Common myeloid progenitor, CD34-positive (primary cell): ENCODE measurements at places on chromosomes 1 and 21.
A peak's percentile ranks its signal among the peaks of the same experiment; 100 is the strongest.

GRCh38 chr1:185646202-185646683, 87.9 kb upstream of the HMCN1 start:
- peak; percentile 26 for DNase-seq

DNA sequence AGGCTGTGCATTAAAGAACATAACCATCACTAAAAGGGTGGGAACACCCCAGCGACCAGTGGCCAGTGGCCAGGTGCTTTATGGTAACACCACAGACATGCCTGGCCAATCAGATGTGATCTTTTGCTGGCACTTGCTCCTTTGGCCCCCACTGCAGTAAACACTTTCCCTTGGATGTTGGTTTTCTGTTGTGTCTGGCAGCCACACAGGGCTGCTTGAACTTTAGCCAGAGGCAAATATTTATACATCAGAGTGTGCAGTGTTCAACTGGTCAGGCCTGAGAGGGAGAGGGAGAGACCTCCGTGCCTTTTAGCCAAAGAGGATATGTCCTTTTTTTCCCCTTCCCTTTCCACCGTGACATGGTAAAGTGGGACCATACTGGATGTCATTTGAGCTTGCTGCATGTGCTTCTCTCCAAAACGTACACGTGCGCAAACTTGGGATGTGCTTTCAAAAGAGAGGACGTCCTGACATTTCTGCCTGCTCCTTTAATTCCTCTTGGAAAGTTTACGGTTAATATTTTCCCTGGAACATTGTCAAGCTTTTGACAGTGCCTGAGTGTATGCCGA, 101.2 kb downstream of the NFIA start:
- no peak for DNase-seq

- DNase-seq = no peak
These were observed 212.0 kb upstream of the FAM78B start for GRCh38 chr1:166378805-166379204.

GRCh38 chr1:90411185-90411584, 305.9 kb downstream of the BARHL2 start:
- DNase-seq = no peak

- DNase-seq = peak; percentile 8
These were observed 11.4 kb downstream of the PLEKHO1 start for GRCh38 chr1:150160964-150161621.

- no peak for DNase-seq
These were observed 368.1 kb downstream of the DUSP10 start for GRCh38 chr1:221373795-221374194.

- no peak for DNase-seq
These were observed 104.8 kb downstream of the HLX start for GRCh38 chr1:220983877-220984635.

GRCh38 chr1:106980121-106980520, 76.4 kb upstream of the PRMT6 start:
- no peak for DNase-seq

DNA sequence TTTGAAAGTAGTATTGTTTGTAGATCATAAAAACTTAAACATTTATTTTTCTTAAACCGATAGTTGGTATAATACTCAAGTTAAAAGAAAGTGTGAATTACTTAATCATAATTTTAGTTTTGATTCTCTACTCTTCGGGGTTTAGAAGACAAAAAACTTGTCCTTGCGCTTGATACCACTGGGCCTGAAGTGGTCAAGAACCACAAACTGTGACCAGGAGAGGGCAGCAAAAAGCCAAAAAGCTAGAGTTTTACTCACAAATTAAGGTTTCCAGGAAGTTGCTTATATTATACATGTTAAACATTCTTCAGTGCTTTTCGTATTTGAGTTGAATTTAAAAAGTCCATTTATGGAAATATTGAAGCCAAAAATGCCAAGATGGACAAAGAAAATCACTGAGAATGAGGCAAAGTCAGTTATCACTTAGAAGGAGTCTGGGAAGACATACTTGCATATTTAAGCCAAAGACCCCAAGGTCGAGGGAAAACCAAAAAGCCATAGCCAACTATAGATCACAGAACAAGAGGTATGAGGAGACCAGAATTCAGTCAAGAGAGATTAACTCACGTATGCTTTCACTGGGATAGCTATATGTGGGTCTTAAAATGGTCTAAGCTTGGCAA, 34.2 kb downstream of the EFCAB7 start:
- peak; percentile 29 for DNase-seq

DNA sequence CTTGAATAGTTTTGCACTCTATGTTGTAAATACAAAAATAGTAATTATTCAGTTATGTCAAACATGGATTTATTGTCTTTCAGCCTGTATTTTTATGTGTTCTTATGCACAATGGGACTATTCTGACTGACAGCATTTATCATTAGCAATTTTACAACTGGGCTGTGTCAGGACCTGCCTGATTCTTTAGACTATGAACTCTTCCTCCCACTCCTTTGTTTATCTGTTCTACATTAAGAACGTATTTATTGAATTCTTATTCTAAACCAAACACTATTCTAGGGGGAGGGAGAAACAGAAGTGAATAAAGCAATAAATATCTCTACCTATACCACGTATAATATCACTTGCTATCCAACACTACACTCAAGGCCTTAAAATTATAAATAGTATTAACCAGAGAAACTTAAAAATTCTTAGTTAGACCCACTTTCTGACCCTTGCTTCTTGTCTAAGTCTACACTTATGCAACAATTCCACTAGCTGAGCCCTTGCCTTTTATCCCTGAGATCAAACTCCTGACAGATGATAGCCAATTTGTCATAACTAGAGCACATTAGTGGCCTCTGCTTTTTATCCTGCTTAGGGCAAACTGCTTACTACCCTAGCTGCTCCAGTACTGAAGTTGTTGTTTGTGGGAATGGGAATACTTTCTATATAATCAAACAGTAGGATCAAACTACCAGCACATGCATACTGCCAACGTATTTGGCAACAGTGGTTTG, 494.3 kb downstream of the BRINP3 start:
- DNase-seq = no peak

- no peak for DNase-seq
These were observed 13.8 kb downstream of the CYB5RL start for GRCh38 chr1:54186056-54186455.

- no peak for DNase-seq
These were observed 3.4 kb upstream of the CHD5 start for GRCh38 chr1:6183520-6183989.

- peak; percentile 78 for DNase-seq
These were observed 3.9 kb upstream of the C4BPB start for GRCh38 chr1:207084701-207085180.

- peak; percentile 2 for DNase-seq
These were observed 50.8 kb upstream of the BOLA1 start for GRCh38 chr1:149848340-149849110.

GRCh38 chr1:24002695-24003094, 22.6 kb upstream of the SRSF10 start:
- no peak for DNase-seq

GRCh38 chr1:55962472-55962871, 616.9 kb downstream of the PLPP3 start:
- DNase-seq = no peak

DNA sequence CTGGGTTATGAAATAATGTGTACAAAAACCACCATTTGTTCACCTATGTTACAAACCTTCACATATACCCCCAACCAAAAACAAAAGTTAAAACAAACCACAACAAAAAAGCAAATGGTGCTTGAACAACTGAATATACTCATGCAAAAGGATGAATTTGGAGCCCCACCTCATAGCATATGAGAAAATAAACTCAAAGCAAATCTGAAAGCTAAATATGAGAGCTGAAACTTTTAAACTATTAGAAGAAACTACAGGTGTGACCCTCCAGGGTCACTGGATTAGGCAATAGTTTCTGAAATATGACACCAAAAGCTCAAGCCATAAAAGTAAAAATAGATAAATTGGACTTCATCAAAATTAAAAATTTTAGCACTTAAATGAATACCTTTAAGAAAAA, 215.5 kb upstream of the CHRM3 start:
- DNase-seq = no peak

DNA sequence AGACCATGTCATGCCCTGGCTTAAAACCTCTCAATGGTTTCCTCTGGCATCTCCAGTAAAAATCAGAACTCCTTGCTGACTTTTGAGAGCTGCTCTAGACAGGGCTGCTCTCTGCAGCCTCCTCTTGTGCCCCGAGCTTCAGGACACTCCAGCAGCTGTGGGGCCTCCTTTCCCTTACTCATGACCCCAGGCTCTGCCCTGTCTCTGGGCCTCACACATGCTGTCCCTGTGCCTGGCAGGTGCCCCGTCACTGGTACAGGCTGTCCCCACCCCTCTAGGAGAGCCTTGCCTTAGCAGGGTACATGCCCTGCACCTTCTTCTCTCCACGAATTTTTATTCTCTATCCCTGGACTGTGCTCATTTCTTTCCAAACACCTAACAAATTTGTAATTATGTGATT, 43.2 kb downstream of the HIVEP3 start:
- no peak for DNase-seq

GRCh38 chr1:231040019-231040799, at the start of gene FAM89A:
Gene FAM89A (minus strand): TSS chr1:231040254. CDS start chr1:231040211, 43 bp downstream.
- peak; percentile 51 for DNase-seq

GRCh38 chr1:162223488-162223887, 153.2 kb downstream of the SPATA46 start:
- no peak for DNase-seq

DNA sequence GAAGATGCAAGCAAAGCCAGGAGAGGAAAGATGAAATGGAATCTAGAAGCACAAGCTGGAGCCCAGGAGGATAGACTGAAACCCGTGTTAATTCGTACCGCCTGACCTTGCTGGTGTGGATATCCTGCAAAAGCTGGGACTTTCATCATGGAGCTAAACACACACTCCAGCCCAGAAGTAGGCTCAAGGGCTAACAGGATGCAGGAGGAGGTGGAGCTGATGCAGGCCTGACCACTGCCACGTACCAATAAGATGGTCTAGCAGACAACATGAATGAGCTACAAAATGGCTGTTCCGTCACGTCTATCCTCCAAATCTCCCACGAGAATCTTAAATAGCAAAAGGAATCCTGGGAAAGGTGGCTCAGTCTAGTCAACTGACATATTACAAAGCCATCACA, 270.3 kb downstream of the SDCCAG8 start:
- DNase-seq = no peak

GRCh38 chr1:154334079-154335024, 9.0 kb downstream of the ATP8B2 start:
- DNase-seq = no peak

- no peak for DNase-seq
These were observed 46.9 kb downstream of the SKI start for GRCh38 chr1:2274929-2275475.

DNA sequence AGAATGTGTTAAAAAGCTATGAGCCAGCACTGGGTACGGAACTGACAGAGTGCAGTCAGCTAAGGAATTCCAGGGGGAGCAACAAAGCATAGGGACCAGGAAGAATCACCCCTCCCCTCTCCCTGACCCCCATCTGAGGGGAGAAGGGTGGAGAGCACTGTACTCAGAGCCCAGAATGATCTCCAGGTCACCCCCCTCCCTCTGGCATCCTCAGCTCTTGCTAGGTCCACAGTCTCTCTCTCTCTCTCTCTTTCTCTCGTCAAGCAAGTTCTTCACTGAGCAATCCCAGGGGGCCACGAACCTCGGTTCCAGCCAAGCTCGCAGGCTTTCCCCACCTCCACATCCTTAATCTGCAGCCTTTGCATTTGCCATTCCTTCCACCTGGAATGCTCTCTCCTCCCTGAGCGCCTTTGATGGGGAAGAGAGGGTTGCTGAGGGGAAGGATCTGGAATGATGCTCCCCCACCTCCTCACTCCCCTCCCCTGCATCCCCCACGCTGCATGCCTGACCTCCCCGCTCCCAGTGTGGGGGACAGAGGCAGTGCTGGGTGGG, 6.7 kb upstream of the WASF2 start:
- no peak for DNase-seq

GRCh38 chr1:59609245-59609644, 205.5 kb upstream of the HOOK1 start:
- DNase-seq = no peak

DNA sequence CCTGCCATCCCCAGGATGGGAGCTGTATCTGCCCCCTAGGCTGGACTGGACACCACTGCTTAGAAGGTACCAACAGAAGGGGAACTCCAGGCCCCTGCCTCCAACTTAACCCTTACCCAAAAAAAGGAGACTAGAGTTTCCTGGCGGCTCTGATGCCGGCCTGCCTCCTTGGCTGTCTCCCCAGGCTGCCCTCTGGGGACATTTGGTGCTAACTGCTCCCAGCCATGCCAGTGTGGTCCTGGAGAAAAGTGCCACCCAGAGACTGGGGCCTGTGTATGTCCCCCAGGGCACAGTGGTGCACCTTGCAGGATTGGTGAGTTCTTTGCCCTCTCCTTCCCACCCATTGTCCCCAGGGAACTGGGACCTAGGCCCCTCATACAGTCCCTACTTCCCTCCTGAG, 8.1 kb upstream of the LRRC71 start:
- DNase-seq = no peak

GRCh38 chr1:36397378-36398230, at the start of gene LSM10:
Gene LSM10 (minus strand): TSS chr1:36397908. CDS start chr1:36394129, 3,779 bp downstream.
- DNase-seq = peak; percentile 95

- DNase-seq = no peak
These were observed 36.4 kb upstream of the COL11A1 start for GRCh38 chr1:103144681-103145080.

DNA sequence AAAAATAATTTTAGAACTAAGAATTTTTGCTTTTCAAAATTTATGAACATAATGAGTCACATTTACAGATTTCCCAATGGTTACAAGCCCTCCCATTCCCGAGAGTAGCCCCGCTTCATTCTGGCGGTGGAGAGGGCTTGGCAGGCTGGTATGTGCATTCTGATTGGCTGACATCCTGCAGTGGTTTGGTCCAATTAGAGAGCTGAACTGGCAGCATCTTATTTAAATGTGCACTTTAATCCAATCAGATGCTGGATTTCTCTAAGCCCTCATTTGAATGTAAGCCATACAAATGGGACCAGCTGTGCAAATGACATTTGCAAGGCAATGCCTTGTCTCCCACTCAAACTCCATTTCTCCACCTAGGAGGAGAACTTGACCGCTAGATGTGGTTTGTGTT, 18.0 kb upstream of the TRIM17 start:
- DNase-seq = peak; percentile 17

DNA sequence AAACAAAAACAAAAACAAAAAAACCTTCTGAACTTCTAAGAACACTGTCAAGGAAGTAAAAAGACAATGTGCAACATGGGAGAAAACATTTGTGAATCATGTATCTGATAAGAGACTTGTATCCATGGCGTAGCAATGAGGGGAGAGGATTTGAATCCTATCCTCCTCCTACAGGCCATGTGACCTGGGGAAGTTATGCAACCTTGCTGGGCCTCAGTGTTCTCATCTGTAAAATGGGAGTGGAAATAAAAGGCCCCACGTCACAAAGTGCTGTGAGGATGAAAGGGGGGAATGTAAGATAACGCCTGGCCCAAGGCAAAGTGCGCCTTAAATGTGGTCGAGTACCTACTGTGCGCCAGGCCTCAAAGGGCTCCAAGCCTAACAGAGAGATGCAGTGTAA, 83.7 kb downstream of the DISP3 start:
- no peak for DNase-seq
